ENCODE measurements at places on chromosomes 7 and 10.
A peak's percentile ranks its signal among the peaks of the same experiment; 100 is the strongest.

- no peak for DNase-seq
These were observed 36.3 kb downstream of the CALML3 start for GRCh38 chr10:5560817-5561703.

DNA sequence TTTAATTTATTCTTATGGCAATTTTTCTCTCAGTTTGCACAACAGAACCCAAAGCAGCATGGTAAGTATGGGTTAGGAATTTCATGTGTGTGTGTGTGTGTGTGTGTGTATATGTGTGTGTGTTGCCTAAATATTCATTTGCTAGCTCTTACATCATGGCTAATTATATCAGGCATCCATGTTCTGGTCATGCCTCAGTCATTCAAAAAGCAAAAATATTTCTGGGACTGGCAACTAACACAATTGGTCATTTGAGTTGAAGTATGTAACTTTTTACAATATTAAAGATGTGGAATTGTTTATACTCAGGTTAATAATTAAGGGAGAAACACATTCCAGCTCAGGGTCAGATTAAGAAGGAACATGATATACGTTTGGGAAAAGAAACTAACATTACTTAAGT, 67.6 kb upstream of the PHYHIPL start:
- DNase-seq: no peak

GRCh38 chr10:117162093-117163060, 24.3 kb upstream of the VAX1 start:
- no peak for DNase-seq

GRCh38 chr7:3302681-3303320, 1.7 kb downstream of the SDK1 start:
- DNase-seq: no peak

DNA sequence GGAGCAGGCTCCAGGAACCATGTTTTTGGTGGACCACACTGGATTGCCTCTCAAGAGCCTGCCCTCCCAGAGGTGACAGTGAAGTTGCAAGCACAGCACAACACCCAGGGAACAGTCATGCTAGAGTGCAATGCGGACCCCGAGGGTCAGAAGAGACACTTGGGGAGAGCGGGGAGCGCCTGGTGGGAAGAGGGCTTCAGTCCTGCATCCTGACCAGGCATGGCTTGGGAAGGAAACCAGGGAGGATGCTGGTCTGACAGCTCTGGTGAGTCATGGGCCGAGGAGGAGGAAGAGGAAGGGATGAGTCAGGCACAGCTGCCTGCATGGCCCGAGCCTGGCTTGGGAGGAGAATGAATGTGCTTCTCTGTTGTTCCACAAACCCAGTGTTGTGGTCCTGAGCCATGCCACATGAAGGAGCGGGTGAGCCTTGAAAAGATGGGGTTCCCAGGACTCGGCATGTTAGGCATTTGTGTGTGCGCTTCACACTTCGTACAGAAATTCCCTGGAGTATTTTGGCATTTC, 29.5 kb upstream of the ANKRD2 start:
- no peak for DNase-seq

GRCh38 chr7:26001662-26002244, 150.2 kb upstream of the NFE2L3 start:
- no peak for DNase-seq

- DNase-seq: no peak
These were observed 2.6 kb downstream of the GJD4 start for GRCh38 chr10:35607475-35608327.

GRCh38 chr7:5507013-5507412, 83.4 kb upstream of the TNRC18 start:
- DNase-seq: no peak

- DNase-seq: no peak
These were observed 548.0 kb downstream of the CALN1 start for GRCh38 chr7:71864130-71864529.

DNA sequence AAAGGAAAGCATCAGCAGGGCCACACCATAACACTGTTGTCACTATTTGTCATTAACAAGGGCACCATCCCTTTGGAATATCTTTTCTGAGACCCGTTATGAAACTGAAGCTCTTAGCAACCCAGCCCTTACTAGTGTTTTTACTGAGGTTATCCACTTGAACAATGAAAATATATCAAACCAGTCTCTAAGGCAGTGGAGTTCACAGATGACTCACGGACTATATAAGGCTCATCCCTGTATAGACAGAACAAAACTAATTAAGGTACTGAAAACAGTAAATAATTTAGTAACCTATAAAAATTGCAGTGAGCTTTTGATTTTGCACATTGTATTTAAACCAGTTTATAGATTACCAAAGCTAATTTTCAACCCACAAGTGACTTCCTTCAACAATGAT, 196.0 kb downstream of the ELAPOR2 start:
- no peak for DNase-seq

- no peak for DNase-seq
These were observed 6.4 kb downstream of the CDK1 start for GRCh38 chr10:60784641-60785040.

- DNase-seq: no peak
These were observed 8.2 kb upstream of the DLD start for GRCh38 chr7:107882766-107883165.

- no peak for DNase-seq
These were observed 121.3 kb downstream of the AVL9 start for GRCh38 chr7:32616625-32617024.

GRCh38 chr7:95584769-95585425, 11.4 kb downstream of the PDK4 start:
- no peak for DNase-seq

GRCh38 chr10:45380903-45381620, 7.0 kb downstream of the ALOX5 start:
- DNase-seq: no peak

DNA sequence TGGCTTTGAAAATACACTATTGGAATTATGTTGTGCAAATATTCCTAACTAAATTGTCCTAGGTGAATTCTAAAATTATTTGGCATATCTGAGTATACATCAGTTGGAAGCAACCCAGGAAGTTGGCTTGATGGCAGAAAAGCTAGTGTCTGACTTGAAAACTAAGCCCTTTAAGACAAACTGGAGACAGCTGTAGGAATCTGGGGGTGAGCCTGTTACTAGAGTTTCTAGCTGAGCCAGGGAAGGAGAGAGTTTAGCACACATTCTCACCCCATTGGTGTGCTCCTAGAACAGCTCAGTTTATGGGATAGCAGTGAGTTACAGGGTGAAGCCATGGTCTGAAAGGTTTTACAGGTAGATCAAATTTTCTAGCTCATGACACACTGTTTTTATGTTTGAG, 210.2 kb upstream of the SLC26A5 start:
- DNase-seq: no peak

DNA sequence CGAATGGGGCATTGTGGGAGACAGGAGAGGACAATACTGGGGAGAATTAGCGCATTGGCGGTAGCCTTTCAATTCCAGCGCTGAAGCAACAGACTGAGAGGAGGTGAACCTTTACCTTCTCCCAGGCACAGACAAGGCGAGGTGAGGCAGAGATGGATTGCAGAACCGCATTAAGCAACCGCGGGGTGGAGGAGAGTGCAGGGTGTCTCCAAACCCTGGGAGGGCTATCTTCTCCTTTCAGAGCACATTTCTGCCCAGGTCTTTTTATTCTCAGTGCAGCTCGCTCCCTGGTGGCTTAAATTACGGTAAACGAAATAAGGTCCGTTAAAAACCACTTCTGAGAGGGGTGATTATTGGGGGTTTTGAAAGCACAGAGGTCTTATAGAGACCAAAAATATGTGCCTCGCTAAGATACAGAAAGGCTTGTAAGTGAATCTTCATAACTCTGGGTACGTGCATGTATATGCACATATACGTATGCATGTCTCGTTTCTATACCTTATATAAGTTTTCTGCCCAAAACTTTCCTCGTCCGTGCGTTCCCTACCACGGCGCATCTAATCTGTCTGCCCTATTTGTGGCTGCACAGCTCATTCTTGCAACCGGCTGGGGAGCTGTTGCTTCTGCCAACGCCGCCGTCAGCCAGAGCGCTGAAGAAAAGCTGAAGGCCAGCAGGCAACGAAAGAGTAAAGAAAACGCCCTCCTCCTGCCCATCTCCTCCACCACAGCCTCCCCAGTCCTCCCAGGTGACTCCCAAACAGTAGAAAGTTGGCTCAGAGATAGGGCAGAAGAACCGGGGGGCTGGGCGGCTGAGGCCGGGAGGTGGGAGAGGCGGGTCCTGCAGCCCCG, 895 bp upstream of the ZNF804B start:
- DNase-seq: no peak

DNA sequence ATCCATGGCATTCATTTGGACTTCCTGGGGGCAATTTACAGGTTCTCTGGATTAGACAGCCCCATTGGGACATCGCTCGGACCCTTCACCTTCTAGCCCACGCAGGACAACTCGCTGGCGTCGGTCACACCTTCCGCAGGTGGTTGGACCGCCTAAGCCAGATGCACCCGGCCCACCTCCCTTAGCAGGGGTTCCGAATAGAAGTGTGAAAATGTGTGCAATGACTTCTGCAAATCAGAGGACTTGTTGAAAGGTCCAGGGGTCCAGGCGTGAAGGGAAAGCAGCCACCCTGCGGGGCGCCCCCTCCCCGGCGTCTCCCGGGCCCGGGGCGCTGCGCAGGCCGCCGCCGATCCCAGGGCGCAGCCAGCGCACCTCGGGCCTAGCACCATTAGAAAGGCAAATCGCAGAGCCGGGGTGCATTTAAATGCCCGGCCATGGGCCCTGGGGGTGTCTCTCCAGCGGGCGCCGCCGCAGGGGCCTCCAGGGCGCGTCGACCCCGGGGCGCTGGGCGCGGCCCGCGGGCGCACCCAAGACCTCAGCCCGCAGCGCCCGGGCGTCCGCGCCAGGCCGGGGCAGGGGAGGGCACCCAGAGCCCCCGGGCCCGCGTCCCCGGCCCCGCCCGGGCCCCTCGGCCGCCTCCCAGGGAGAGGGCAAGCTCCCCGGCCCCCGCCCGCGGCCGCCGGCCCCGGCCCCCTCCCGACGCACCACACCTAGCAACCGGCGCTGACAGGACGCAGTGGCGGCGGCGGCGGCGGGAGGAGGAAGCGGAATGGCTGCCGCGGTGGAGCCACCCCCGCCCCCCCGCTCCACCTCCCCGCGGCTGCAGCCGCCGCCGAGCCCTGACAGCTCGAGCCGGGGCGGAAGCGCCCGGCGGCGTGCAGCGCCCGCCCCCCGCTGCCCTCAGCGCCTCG, 1.2 kb downstream of the JAZF1 start:
- DNase-seq: peak; percentile 83

Measured in Karpas-422 (cell line).